ENCODE measurements at places on chromosomes 12 and 14.

- no peak for DNase-seq
Measured at GRCh38 chr12:57864442-57865083, 18.0 kb upstream of the CTDSP2 start.

DNA sequence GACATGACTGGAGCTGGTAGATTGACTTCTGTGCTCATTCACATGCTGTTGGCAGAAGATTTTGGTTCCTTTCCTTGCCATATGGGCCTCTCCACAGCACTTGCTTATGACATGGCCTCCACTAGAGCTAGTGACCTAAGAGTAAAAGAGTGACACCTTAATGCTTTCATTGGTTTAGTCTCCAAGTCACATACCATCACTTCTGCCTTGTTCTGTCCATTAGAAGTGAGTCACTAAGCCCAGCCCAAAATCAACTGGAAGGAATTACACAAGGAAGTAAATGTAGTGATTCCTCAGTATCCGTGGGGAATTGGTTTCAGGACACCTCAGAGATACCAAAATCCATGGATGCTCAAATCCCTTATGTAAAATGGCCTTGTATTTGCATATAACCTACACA is 81.3 kb downstream of the PPHLN1 start:
- DNase-seq, result no peak

GRCh38 chr14:94906991-94907587 is 137.2 kb upstream of the GSC start:
- no peak for DNase-seq

- no peak for DNase-seq
Measured at GRCh38 chr14:101590062-101590461, 28.8 kb downstream of the DIO3 start.

DNA sequence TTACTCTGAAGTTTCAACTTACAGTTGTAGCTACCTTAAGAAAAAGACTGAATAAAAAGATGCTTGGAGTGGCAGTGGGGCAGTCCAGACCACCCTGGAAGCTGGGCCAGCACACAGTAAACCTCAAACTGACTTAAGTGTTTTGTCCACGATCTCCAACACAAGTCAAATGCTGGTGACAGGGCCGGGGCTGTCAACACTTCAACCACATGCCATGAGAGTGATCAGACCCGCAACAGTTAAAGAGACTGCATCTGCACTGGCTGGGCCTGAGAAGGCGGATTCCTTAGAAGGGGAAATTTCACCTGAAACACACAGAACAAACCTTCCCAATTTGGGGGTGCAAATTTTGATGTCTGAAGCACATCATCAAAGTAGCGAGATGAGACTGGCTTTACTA is 223.5 kb upstream of the CAND1 start:
- no peak for DNase-seq

GRCh38 chr14:22691171-22691570 is 47.0 kb upstream of the OR6J1 start:
- DNase-seq, result no peak

GRCh38 chr12:92745856-92746550 is 43.2 kb downstream of the PLEKHG7 start:
- DNase-seq, result no peak

DNA sequence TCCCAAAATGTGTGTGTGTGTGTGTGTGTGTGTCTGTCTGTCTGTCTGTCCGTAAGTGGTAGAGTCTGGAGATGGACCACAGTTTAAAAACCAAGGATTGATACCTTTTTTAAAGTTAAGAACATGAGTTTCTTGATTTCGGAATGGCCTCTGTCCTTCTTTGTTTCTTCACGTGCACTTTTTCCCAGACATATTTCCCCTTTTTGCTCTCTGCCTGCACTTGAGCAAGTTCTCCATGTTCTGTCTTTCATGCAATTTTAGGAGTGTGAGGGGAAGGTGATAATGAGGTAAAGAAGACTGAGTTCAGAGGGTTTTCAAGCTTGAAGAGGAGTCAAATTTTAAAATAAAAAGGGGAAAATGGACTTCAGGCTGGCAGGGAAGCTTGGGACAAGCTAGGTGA is 12.7 kb downstream of the OLR1 start:
- no peak for DNase-seq

DNA sequence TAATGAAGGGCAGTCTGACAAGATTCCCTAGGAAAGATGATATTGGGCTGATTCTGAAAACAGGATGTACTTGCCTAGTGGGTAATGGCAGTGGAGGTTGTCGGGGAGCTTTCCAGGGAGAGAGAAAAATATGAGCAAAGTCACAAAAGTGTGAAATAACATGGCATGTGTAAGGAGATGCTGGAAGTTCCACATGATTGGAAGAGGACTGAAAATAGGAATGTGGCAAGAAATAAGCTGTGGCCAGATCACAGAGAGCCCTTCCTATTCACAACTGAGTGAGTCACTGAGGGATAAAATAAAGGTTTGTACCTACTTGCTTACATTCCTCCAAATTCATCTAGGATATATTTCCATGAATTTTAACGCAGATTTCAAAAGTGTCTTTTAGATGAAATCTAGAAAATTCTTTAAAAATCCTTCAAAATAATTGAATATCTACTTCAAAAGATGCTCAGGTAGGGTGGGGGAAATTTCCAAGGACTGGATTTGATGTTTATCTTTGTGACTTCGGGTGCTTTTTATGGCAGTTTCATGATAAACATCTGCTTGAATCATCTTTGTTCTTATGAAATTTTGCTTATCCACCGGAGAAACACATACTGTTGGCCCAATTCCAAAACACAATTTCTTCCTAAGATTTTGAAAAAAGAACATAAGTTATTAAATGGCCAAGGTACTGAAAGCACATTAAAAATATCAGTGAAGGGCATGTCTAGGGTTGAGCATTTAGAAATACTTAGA is 36.3 kb upstream of the SLC2A13 start:
- DNase-seq, result no peak

DNA sequence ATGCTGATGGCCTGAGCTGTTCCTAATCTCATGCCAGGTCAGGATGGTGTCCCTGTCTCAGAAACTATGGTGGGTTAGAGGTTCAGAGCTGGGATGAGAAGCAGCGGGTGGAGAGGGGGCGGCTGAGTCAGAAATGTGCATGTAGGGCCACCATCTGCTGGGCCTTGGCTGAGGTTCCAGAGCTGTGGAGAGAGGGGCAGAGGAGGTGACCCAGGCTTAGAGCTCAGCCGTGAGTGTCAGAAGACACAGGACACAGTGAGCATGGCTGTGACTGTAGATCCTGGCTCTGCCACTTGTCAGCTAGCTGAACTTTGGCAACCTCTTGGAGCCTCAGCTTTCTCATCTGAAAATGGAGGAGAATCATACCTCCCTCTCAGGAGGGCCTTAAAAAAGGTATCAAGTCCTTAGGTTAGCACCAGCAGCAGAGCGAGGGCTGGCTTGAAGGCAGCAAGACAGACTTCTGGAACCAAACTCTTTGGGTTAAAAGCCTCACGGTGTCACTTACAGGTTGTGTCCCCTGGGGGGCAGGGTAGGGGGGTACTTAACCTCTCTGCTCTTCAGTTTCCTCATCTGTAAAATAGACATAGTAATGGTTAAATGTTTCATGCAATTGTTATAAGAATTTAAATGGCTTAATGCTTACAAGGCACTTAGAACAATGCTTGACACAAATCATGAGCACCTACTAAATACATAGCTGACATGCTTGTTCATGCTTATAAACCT is 34.8 kb downstream of the TMEM229B start:
- DNase-seq, result no peak

- no peak for DNase-seq
Measured at GRCh38 chr14:76501156-76501720, 125.3 kb downstream of the ESRRB start.

DNA sequence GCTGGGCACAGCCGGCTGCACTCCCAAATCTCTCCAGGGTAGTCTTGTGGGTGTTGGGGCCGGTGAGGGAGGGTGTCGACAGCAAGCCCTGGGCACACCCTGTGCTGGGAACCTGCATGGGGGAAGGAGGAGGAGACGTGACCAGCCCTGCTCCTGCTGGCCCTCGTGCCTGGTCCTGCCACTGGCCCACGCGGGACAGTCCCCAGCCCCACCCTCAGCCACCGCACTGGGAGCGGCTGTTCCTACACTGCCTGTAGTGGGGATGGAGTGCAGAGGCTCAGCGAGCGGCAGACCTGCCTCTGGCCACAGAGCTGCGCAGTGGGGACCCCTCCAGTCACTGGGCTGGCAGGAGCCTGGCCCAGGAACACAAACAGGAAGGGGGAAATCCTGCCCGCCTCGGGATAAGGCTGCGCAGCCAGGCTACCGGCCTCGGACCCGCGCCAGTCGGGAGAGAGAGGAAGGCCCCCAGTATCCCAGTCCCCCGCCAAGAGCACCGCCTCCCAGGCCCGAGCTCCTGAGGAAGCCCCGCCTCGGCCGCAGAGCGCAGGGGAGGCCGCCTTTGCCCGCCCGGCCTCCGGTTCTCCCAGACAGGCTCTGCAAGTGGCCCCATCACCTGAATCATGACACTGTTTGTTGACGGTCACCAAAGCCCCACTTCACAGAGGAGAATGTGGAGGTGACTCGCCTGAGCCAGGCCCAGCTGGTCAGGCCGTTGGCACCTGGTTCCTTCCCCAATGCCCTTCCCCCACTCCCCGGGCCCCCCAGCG is 10.6 kb downstream of the AHNAK2 start:
- DNase-seq, result no peak

DNA sequence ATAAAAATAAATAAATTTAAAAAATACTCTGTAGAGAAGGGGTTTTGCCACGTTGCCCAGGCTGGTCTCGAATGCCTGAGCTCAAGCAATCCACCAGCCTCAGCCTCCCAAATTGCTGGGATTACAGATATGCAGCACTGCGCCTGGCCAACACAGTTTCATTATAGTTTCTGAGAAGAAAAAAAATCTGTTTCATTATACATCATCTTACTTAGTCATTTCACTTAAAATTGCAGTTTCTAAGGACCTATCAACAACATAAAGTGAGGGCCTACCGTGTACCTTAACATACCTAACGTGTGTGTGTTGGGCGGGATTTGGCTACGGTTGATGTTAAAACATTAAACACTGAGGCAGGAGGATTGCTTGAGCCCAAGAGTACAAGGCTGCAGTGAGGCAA is 28.3 kb downstream of the P2RX2 start:
- no peak for DNase-seq

DNA sequence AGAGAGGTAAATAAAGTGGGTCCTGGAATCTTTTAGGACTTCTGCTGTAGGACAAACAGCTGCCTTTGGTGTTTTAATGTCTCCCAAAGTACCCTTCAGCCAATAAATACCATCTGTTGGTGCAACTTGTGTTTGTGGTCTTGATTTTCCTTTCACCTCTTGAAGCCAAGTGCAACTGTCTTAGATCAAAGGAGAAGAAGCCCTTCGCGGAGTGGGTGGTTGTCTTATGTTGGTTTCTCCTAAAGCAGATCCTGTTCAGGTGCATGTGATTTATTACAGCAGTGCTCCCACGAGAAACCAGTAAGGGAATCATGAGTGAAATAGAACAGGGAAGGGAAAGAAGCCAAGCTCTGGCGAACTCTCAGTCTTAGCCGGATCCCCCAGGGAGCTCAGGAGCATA is 27.7 kb downstream of the HRK start:
- DNase-seq, result no peak

GRCh38 chr14:94395888-94396574 is 7.6 kb upstream of the SERPINA1 start:
- DNase-seq, result no peak

DNA sequence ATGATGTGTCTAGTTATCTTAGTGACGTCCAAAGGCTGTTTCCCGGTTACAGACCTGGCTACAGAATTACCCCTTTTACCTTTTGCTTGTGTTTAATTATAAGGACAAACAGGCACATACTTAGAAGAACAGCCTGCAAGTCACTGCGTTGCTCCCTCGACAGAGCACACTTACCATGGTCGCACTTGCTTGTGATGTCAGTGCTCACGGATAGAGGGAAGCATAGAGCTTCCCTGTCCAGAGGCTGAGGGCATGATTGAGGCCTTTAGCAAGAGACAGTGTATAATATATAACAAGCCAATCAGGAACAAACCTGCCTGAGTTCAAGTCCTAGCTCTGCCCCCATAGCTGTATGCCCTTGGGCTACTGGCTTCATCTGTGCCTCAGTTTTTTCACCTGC is 73.2 kb upstream of the SCN8A start:
- DNase-seq, result no peak

DNA sequence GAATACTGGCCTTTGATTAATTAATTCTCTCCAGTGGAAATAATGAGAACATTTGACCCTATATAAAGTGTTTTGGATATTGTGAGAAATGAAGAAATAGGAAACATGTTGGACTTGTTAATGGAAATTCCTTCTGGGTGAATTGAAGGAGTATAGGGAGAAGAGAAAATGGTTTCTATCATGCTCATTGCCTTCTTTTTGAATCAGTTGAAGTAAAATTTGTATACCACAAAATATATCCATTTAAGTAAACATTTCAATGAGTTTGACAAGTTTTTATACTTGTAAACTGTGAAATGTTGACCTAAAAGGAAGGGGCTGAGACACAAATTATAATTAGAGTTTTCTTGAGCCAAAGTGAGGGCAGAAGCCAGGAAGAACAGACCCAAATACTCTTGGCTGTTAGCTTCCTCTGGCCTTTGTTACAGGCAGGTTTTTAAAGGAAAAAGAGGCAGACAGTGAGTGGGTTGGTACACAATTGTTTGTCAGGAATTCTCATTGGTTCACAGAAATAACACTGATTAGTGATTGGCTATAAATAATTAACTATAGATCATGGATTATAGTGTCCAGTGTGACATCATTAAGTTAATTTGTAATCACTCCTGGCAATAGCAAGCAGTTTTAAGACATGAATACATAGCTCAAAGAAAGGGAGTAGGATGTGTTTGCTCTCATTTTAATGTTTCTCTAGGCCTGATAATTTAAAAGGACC is 826 bp downstream of the ZNF705A start:
- DNase-seq, result no peak

GRCh38 chr14:76698191-76698590 is 63.1 kb upstream of the VASH1 start:
- DNase-seq, result no peak

GRCh38 chr12:121373755-121374154 is 21.5 kb upstream of the ANAPC5 start:
- DNase-seq, result no peak

GRCh38 chr14:80587096-80587724 is 354.3 kb downstream of the CEP128 start:
- no peak for DNase-seq

- no peak for DNase-seq
Measured at GRCh38 chr14:103310576-103311095, 23.4 kb upstream of the EIF5 start.

- DNase-seq, result no peak
Measured at GRCh38 chr12:49557917-49558215, 10.1 kb downstream of the MCRS1 start.

GRCh38 chr12:99648183-99648582 is 630 bp downstream of the GARIN6 start:
- DNase-seq, result no peak

- DNase-seq, result no peak
Measured at GRCh38 chr12:124555168-124556073, 12.0 kb downstream of the NCOR2 start.

- no peak for DNase-seq
Measured at GRCh38 chr12:106415134-106415533, 57.6 kb downstream of the POLR3B start.

GRCh38 chr12:65935906-65936901 is 111.9 kb downstream of the HMGA2 start:
- no peak for DNase-seq

- no peak for DNase-seq
Measured at GRCh38 chr12:462936-463705, 3.4 kb downstream of the B4GALNT3 start.

Measured in CD8-positive, alpha-beta T cell (primary cell).